ENCODE measurements at places on chromosomes 13 and 19. TPM values are rescaled to one million over a fixed set of nuclear protein-coding genes. Genes with fewer than 3 reads are reported as not detected.
A peak's percentile ranks its signal among the peaks of the same experiment; 100 is the strongest.

DNA sequence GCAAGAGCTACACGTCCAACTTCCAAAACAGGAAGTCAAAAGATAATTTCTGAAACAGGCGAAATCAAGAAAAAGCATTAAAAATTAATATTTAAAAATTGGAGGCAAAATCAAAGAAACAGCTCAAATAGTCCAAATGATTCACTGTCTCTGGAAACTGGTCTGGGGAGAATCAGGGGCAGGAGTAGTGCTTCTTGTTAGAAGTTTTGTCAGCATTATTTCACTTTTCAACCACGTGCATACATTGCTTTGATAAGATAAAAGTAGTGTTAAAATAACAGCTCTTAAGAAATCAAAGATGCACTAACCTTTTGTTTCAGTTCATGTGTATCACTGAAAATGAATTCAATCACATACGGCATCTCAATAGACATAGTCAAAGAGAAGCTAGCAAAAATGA lies 53.8 kb downstream of the PARP4 start:
- H3K4me3 ChIP-seq: no peak overlapping the region
- peaks cover 4% of the 10 kb centered on the region for H3K4me1 ChIP-seq
- H3K27me3 ChIP-seq: no peaks in the 10 kb centered on the region
- no peak for DNase-seq
- H3K36me3 ChIP-seq: peaks cover 27% of the 10 kb centered on the region

- H3K4me1 ChIP-seq: peaks cover 32% of the 10 kb centered on the region
- H3K36me3 ChIP-seq: no peaks in the 10 kb centered on the region
- H3K27me3 ChIP-seq: no peaks in the 10 kb centered on the region
- H3K27ac ChIP-seq: no peak overlapping the region
- no peak overlapping the region for H3K4me3 ChIP-seq
Measured at GRCh38 chr19:2033825-2034159, 17.3 kb downstream of the MKNK2 start.

- no peaks in the 10 kb centered on the region for H3K36me3 ChIP-seq
- DNase-seq: no peak
- no peak overlapping the region for H3K4me3 ChIP-seq
- H3K27ac ChIP-seq: no peak overlapping the region
Measured at GRCh38 chr13:91660076-91660415, 261.6 kb downstream of the GPC5 start.

DNA sequence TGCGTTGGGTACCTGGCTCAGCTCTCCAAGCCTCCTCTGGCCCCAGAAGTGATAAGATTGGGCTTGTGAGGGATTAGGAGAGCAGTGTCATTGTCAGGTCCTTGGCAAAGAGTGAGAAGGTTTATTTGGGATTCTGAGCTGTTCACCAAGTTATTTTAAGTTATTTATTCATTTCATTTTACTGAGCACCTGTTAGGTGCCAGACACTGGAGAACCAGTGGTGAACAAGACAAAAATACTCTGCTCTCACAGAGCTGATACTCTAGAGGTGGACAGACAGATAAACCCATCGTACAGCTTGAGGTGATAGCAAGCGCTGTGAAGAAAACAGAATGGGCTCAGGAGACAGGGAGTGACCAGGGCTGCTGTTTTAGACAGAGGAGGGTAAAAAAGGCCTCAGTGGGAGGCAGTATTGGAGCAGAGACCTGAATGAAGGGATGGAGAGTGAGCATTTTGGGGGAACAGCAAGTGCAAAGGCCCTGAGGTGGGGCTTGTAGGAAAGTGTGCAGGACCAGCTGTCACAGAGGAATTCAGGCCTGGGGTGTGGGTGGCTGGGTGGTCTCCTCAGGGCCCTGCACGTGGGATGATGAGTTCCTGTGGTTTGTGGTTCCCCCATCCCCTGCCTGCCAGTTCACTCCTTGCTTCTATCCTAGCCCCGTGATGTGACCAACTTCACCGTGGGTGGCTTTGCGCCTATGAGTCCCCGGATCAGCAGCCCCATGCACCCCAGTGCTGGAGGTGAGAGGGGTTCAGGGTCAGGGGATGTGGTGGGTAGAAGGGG lies 8.7 kb upstream of the TIMM50 start:
- H3K4me3 ChIP-seq: no peak overlapping the region
- no peak overlapping the region for H3K27ac ChIP-seq
- peaks cover 39% of the 10 kb centered on the region for H3K36me3 ChIP-seq
- H3K4me1 ChIP-seq: peaks cover 15% of the 10 kb centered on the region
- DNase-seq: no peak
- H3K27me3 ChIP-seq: no peaks in the 10 kb centered on the region

CGB2 gene
- polyA plus RNA-seq: not detected

GRCh38 chr13:24618011-24618955 lies 61.9 kb upstream of the ATP12A start:
- H3K4me1 ChIP-seq: peaks cover 21% of the 10 kb centered on the region
- H3K27me3 ChIP-seq: no peaks in the 10 kb centered on the region
- DNase-seq: peak; percentile 35
- H3K4me3 ChIP-seq: no peak overlapping the region
- no peaks in the 10 kb centered on the region for H3K36me3 ChIP-seq
- H3K27ac ChIP-seq: peak overlapping the region; percentile 70

- no peak for DNase-seq
- H3K27ac ChIP-seq: peak overlapping the region; percentile 52
- H3K4me1 ChIP-seq: peaks cover 53% of the 10 kb centered on the region
- H3K36me3 ChIP-seq: no peaks in the 10 kb centered on the region
- H3K27me3 ChIP-seq: no peaks in the 10 kb centered on the region
- H3K4me3 ChIP-seq: no peak overlapping the region
Measured at GRCh38 chr19:44757735-44758505, 9.4 kb downstream of the BCL3 start.

COX6B2 gene
- not detected for polyA plus RNA-seq

DNA sequence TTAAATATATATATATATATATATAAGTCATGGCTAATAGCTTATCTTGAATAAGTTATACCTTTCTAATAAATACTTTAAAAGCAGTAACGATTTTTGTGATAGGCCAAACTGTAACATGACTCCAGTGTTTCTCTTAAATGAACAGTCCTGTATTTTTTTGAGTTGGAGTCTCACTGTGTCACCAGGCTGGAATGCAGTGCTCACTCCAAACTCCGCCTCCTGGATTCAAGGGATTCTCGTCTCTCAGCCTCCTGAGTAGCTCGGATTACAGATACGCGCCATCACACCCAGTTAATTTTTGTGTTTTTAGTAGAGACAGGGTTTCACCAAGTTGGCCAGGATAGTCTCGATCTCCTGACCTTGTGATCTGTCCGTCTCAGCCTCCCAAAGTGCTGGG lies 814.2 kb upstream of the SLITRK5 start:
- DNase-seq: no peak
- no peak overlapping the region for H3K27ac ChIP-seq
